Mesothelial cell of epicardium (in vitro differentiated cells): ENCODE measurements at places on chromosomes 3 and 15. TPM values are rescaled to one million over a fixed set of nuclear protein-coding genes. Genes with fewer than 3 reads are reported as not detected.

DNA sequence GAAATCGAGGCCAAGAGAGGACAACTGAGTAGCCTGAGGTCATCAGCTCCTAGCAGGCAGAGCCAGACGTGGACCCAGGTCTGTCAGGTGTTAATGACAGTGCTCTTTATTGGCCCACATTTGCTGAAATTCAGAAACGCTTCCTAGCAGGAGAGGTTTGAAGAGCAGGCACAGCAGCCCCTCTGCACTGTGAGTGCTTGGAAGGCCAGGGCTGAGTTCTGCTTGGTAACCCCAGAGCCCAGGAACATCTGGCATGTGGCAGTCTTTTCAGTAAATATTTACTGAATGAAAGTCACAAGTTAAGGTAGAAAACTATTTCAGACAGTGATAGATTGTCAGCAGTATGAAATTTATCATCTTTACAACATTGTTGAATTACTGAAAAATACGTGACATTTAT, 102.4 kb downstream of the PLCL2 start:
- H3K27me3 ChIP-seq: no peaks in the 10 kb centered on the region
- peaks cover 3% of the 10 kb centered on the region for H3K4me1 ChIP-seq
- no peak for DNase-seq
- H3K27ac ChIP-seq: no peak overlapping the region
- no peaks in the 10 kb centered on the region for H3K36me3 ChIP-seq

GRCh38 chr15:84586696-84587095, 14.1 kb upstream of the ZSCAN2 start:
- H3K4me3 ChIP-seq: no peak overlapping the region
- no peak overlapping the region for H3K27ac ChIP-seq
- H3K4me1 ChIP-seq: peaks cover 18% of the 10 kb centered on the region

GRCh38 chr3:39362812-39363211, 20.4 kb upstream of the SLC25A38 start:
- no peak overlapping the region for H3K27ac ChIP-seq
- no peak overlapping the region for H3K4me3 ChIP-seq
- no peak for DNase-seq
- H3K27me3 ChIP-seq: peaks cover 25% of the 10 kb centered on the region
- no peaks in the 10 kb centered on the region for H3K4me1 ChIP-seq

- H3K27ac ChIP-seq: no peak overlapping the region
- no peaks in the 10 kb centered on the region for H3K36me3 ChIP-seq
- H3K4me3 ChIP-seq: no peak overlapping the region
- no peaks in the 10 kb centered on the region for H3K27me3 ChIP-seq
- no peak for DNase-seq
Observed at GRCh38 chr15:66847565-66847991, 145.5 kb downstream of the SMAD6 start.

DNA sequence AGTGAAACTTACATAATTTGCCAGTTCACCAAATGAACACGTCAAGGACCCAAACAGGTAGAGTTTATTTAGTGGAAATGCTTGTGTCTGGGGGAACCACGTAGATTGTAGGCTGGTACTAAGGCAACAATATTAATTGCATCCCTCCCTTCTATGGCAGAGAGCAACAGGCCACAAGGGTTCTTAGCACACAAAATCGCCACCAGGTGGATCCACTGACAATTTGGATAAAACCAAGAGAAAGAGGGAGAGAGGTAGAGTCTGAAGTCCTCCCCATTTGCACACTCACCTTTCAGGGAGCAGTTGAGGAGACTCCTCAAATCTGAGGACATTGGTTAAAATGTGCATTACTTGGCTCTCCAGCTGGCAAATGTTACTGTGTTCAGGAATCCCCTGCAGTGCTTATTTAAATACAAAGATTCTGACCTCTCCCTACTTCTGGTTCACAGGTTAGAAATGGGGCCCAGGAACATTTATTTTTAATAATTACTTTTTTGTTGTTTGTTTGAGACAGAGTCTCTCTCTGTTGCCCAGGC, 181.0 kb upstream of the FEZF2 start:
- DNase-seq: no peak
- no peak overlapping the region for H3K27ac ChIP-seq
- H3K27me3 ChIP-seq: peaks cover 48% of the 10 kb centered on the region
- H3K4me1 ChIP-seq: no peaks in the 10 kb centered on the region

GRCh38 chr3:74214286-74214685, 400.2 kb downstream of the CNTN3 start:
- H3K4me3 ChIP-seq: no peak overlapping the region
- H3K4me1 ChIP-seq: no peaks in the 10 kb centered on the region
- no peak for DNase-seq
- H3K27me3 ChIP-seq: peaks cover 1% of the 10 kb centered on the region
- no peak overlapping the region for H3K27ac ChIP-seq

DNA sequence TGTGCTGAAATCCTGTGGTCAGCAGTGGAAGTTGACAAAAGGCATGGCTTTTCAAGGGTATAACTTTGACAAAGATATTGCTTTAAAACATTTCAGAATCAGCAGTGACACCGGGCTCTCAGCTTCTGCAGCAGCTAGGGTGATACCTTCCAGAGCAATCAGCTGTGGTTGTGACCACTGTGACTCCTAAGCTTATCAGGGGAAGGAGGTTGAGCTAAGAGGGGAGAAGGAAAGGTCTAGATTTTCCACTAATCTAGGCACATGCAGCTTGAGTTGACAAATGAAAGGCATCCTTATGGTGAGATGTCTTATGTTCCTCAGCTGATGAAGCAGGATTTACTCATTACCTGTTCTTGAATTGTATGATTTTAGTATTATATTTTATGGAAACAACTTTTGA, 16.3 kb upstream of the LRRFIP2 start:
- peaks cover 2% of the 10 kb centered on the region for H3K27me3 ChIP-seq
- no peak overlapping the region for H3K4me3 ChIP-seq
- H3K4me1 ChIP-seq: no peaks in the 10 kb centered on the region
- H3K36me3 ChIP-seq: no peaks in the 10 kb centered on the region

DNA sequence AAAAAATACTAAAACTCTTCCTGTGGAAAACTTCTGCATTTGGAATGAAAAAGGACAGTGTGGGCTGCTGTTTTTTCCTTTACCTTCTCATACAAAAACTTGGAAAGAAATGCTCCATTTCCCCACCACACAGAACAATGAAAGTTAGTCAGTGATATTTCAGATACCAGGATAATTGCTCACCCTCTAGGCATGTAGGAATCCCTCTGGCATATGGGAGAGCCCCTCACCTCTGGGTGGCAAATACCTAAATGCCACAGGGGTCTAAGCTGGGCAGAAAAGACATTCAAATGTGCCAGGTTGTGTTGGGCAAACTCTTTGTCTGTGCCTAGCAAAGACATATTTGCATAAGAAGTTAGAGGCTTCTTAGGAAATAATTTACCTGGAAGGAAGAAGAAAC, 560.3 kb upstream of the NR2F2 start:
- H3K27ac ChIP-seq: no peak overlapping the region
- H3K4me1 ChIP-seq: peaks cover 6% of the 10 kb centered on the region
- H3K27me3 ChIP-seq: no peaks in the 10 kb centered on the region
- no peaks in the 10 kb centered on the region for H3K36me3 ChIP-seq
- no peak overlapping the region for H3K4me3 ChIP-seq
- no peak for DNase-seq

- peak overlapping the region; percentile 16 for H3K27ac ChIP-seq
- DNase-seq: no peak
- peaks cover 37% of the 10 kb centered on the region for H3K4me1 ChIP-seq
- no peak overlapping the region for H3K4me3 ChIP-seq
- H3K36me3 ChIP-seq: no peaks in the 10 kb centered on the region
- no peaks in the 10 kb centered on the region for H3K27me3 ChIP-seq
Observed at GRCh38 chr3:69770219-69770618, 31.0 kb downstream of the MITF start.

DNA sequence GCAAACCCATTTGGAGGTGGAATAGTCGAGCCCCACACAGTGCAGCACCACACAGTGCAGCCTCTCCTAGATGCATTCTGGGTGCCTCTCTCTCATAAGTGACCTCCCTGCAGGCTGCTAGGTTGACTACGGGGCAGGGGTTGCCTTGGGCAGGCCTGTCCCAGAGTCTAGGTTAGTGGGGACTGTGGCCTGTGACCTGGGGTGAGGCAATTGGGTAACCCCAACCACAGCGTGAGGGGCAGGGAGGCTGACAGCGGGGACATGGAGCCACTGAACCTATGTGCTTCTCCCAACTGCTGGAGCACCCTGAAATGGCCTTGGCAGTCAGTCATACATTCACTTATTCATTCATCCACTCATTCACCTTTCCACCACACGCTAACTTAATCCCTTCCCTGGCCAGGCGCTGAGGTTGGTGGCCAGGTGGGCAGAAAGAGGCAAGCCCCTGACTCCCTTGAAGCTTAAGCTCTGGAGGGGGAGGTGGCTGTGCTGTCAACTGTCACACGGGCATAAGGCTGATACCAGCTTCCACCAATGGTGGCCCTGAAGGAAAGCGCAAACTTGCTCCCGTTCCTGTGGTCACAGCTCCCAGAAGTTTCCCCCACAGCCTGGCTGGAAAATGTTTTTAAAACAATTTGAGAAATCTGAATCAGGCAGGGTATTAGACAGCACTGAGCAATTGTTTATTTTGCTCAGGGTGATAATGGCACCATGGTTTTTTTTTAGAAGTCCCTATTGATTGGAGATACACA, 46.2 kb downstream of the WNT7A start:
- no peaks in the 10 kb centered on the region for H3K36me3 ChIP-seq
- H3K4me3 ChIP-seq: no peak overlapping the region
- no peak for DNase-seq
- H3K27me3 ChIP-seq: peaks cover 22% of the 10 kb centered on the region

The PGBD4 gene
- total RNA-seq: 1.4 to 1.5 TPM (median 1.5 TPM) in 3 replicates

The C3orf70 gene
- total RNA-seq: 2.8 to 3.2 TPM (median 3.0 TPM) in 3 replicates

The CCNDBP1 gene
- total RNA-seq: 29.3 to 31.2 TPM (median 29.5 TPM) in 3 replicates

The ABHD17C gene
- 17.0 to 18.0 TPM (median 17.9 TPM) in 3 replicates for total RNA-seq

The CD200R1 gene
- 0.86 to 1.8 TPM (median 1.3 TPM) in 3 replicates for total RNA-seq

The CHDH gene
- 3.2 to 3.9 TPM (median 3.6 TPM) in 3 replicates for total RNA-seq
